ENCODE measurements at places on chromosomes 6 and 20.

DNA sequence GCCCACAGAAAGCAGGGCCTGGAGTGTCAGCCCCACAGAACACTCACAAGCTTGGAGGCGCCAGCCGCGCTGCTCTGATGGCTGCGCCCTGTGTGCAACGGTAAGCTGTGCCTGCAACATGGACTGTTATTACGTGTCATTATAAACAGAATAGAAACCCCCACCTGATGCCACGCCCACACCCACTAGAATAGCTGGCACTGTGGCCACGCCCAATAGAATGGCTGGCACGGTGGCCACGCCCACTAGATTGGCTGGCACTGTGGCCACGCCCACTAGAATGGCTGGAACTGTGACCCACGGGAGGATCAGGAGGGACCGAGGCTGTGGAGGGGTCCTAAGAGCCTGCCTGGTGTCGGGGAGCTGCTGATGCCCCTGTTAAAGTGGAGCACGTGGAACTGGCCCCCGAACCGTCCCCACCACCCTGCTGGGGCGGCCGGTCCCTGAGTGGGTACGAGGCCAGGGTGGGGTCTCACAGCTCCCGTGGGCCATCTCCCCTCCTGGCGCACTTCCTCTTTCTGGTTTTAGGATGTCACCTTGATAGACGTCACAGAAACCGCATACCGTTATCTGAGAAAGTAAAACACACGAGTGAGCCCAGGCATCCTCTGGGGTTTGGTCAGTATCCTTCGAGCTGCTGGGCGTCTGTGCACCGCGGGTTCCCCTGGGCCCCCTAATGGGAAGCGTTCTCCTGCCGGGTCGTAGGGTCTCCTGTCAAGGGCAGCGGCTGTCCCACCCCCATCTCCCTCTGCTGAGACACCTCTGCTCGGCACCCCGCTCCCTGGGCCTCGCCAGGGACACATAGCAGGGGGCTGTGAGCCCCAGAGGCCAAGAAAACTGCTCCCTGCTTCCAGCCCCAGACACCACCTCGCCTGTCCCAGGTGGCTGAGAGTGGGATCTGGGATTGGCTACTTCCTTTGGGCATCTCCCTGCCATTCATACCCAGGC is 25.4 kb downstream of the SLC17A9 start:
- no peak for DNase-seq

GRCh38 chr20:37354210-37355195 is 8.6 kb downstream of the SRC start:
- peak; percentile 65 for DNase-seq

DNA sequence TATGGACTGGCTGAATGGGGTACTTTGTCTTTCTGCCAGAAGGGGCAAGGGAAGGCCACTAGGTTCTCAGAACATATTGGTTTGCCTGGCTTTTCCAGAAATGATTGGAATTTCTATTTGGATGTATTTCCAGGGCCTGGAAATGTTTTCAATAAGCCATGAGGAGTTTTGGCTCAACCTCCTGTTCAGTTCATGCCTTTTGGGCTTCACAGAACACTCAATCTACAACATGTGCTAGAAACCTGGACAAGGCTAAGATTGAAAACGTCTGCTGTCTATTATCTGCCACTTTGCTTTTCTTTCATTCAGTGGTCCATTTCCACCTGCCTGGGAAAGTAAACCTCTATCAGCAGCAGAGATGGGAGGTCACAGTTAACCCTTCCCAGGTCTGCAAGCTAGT is 793.4 kb downstream of the TENT5A start:
- DNase-seq, result no peak

GRCh38 chr6:137415834-137416190 is 78.4 kb downstream of the OLIG3 start:
- no peak for DNase-seq

DNA sequence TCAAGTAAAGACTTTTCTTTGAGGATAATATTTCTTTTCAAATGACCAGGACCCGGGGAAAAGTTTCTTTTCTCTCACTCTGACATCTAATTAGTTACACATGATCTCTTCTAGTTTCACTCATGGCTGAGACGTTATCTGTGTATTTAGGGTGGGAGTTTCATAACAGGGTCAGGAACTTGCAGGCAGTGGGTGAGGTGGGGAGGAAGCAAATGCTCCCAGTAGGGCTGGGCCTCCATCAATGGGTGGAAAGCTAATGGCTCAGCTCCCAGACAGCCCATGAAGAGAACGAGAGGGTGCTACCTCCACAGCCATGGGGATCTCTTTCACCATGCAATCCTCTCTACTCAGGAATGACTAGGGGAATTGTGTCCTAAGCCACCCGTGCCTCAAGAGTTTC is 119.3 kb downstream of the F13A1 start:
- DNase-seq, result no peak

DNA sequence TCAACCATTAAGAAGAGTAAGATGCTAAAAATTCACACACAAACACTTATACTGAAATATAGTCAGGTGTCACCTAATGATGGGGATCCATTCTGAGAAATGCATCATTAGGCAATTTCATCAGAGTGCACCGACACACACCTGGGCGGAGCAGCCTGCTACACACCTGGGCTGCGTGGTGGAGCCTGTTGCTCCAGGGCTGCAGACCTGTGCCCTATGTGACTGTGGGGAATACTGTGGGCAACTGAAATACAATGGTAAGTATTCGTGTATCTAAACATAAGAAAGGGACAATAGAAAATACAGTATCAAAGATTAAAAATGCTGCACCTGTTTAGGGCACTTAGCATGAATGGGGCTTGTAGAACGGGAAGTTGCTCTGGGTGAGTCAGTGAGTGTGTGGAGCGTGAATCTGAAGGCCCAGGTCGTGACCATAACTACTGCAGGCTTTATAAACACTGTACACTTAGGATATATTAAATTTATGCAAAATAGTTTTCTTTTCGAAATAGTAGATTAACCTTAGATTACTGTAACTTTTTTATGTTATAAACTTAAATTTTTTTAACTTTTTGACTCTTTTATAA is 124.4 kb upstream of the AFDN start:
- peak; percentile 31 for DNase-seq

GRCh38 chr6:128848212-128848935 is 34.6 kb upstream of the LAMA2 start:
- no peak for DNase-seq

GRCh38 chr6:32116674-32117073 is 7.5 kb upstream of the TNXB start:
- DNase-seq, result no peak

DNA sequence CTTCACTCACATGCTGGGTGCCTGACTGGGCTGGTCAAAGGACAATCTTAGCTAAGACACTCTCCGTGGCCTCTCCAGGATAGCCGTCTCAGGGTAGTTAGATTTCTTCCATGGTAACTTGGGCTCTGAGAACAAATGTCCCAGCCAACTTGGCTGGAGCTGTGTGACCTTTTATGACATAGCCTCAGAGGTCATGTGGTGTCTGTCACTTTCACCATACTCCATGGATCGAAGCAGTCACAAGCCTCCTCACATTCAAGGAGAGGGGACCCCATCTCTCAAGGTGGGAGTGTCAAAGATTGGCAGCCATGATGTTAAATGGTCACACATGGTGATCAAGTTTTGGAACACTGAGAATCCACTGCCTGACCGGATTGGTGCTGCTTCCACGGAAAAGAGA is 190.9 kb upstream of the SUPT3H start:
- DNase-seq, result no peak

DNA sequence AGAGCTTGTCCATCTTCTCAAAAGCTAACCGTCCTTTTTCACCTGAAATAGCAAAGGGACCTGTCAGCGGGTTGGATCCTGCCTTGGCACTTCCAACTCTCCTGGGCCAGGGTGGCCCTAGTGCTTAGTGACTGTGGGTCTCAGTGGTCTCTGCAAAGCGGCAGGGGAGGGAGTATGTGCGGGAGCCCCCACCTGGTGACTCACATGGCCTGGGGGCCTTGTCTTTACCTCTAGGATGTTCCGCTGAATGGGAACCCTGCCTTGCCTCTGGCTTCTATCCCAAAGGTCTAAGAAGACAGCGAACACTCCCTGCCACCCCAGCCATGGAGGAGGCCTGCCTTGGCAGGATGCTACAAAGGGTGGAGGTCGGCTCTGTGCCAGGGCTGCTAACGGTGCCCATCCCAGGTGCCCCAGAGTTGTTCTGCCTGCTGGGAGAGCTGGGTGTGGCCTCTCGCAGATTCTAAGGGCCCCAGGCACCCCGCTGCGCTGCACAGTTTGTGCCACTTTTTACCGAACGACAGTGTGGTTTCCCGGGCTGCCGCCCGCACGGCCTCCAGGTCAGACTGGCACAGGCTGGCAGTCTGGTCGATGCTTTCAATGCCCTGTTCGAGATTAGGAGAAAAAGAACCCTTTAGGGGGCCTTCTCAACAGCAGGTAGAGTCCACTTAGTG is 77.2 kb downstream of the PTPN1 start:
- DNase-seq, result peak; percentile 67

GRCh38 chr20:59153832-59154231 is 9.8 kb upstream of the ZNF831 start:
- no peak for DNase-seq

GRCh38 chr6:19157486-19157885 is 679.7 kb upstream of the ID4 start:
- no peak for DNase-seq

DNA sequence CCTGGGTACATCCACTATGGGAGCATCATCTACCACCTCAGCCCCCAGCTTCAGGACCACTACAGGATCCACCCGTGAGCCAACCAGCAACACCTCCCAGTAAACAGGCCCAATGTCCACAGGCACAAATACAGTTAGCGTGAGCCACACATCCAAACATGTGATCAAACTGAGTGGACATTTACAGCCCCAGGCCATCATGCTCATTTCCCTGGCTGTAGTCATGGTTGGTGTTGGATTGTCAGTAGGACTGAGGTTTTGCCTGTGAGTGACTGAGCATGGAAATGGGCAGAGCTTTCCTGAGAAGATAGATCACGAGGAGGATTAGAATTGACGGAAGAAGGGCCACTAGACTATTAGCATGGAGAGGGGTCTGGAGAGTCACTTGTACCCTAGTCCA is 10.7 kb upstream of the MUC21 start:
- DNase-seq, result no peak

DNA sequence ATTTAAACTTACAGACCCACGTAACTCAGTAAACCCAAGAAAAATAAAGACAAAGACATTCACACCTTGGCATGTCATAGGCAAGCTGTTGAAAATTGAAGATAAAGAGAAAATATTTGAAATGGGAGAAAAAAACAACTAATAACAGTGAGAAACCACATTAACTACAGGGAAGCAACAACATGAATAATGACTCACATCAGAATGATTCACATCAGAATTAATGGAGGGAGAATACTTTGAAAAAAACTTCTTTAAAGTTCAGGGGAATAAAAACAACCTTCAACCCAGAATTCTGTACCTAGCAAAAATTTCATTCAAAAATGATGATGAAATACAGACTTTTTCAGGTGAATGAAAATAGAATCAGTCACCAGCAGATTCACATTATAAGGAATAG is 32.9 kb upstream of the SLC22A3 start:
- DNase-seq, result no peak

GRCh38 chr20:32339116-32339515 is 19.0 kb upstream of the ASXL1 start:
- no peak for DNase-seq

- DNase-seq, result no peak
These were observed 146.0 kb downstream of the LAMP5 start for GRCh38 chr20:9660236-9660868.

GRCh38 chr6:166851911-166852310 is 104.4 kb downstream of the RNASET2 start:
- no peak for DNase-seq

DNA sequence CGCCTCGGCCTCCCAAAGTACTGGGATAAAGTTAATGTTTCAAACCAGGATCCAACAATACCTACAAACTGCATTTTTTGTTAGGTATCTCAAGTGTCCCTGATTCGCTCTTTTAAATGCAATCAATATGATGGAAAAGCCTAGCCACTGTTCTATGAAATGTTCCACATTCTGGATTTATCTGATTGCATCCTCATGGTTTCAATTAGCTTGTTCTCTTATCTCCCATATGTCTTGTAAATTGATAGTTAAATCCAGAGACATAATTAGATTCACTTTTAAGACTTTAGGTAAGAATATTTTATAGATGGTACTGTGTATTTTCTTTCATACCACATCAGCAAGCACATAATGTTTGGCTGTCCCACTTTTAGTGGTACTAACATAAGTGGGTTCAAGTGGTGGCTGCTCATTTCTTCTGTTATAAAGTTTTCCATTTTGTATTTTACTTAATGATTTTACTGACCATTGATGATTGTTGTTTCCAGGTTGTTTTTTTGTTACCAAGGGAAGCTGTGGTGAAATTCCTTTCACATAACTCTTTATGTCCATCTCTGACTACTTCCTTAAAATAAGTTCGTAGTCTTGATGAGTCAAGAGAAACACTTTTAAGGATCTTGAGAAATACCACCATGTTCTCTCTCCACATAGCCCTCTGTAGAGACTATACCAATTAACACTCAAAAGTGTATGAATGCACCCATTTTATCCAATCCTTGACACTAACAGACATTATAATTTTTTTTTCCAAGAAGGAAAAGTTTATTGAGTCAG is 40.5 kb downstream of the RNGTT start:
- no peak for DNase-seq

- DNase-seq, result peak; percentile 85
These were observed 764 bp downstream of the ZNF292 start for GRCh38 chr6:87155842-87156815.

GRCh38 chr6:46098678-46099077 is 31.1 kb upstream of the ENPP4 start:
- DNase-seq, result no peak

GRCh38 chr6:122998403-122998975 is 2.5 kb downstream of the CLVS2 start:
- no peak for DNase-seq

DNA sequence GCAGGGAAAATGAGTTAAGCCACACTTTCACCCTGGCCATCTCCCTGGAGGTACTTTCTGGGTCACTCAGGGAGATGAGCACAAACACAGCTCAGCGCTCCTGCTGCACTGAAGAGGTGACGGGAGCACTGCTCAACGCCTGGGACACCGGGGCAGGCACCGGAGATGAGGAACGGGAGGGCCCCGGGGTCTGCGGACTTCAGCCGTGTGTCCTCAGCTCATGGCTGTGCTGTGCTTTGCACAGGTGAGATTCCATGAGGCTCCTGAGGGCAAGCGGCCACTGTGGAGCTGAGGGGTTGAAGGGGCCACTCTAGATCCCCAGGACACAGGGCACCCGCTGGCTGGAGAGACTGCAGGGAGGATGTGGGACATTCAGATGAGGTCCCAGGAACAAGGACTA is 234.2 kb upstream of the EXOC2 start:
- no peak for DNase-seq

DNA sequence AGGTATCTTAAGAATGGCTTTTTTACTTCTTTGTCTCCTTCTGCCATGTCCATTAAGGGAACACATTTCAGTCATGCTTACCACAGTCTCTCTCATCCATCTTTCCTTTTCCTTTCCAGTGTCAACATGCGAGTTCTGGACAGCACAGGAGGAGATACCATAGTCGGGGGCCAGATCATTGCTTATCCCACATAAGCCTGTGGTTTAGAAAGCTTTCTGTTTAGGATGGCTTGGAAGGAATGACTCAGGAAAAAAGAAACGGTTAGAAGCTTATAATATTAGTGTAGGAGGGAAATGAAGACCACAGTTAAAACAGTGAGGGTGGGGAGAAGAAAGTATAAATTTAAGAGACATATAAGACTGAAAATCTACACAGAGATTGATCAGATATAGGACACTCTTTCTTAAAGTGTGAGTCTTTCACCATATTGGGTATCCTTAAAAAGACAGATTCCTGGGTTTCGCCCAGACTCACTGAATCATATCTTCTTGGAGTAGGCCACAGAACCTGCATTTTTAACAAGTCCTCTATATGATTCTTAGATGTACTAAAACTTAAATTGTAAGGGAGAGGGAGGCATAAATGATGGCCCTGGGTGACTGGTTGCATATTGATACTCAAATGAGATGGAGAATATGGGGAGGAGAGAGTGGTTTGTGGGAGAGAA is 36.1 kb downstream of the DSE start:
- DNase-seq, result no peak
